ENCODE measurements at places on chromosomes 1 and 21.

DNA sequence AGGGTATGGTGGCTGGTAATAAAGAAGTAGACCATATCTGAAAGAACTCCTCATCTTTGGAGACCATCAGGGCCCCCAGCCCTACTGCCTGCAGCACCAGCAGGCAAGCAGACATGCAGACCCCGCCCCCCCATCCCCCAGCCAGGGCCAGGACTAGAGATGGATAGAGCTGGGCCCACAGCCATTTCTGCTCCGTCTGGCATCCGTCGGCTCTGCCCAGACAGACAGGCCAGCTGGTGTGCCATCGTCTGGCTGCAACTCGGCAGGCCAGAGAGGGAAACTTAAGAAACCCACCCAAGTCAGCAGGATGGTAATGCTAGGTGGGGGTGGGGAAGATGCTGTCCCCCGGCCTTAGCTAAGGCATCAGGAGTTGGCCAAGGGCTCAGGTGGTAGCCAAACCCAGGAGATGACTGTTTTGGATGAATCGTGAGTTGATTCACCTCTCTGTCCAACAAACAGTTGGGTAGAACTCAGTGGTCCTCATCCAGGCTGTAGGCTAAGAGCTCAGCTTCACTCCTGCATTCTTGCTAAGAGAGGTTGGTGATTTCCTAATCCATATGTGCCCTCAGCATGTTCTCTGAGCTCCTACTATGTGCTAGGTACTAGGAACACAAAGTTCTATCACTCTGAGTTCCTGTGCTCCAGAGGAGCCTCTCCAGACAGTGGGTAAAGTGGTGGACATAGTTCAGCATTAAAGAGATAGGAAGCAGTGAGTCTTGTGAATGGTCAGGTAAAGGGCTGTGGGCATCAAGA, 23.2 kb upstream of the TMEM222 start:
- DNase-seq, result no peak

GRCh38 chr21:46021978-46022544, 40.5 kb downstream of the COL6A1 start:
- no peak for DNase-seq

DNA sequence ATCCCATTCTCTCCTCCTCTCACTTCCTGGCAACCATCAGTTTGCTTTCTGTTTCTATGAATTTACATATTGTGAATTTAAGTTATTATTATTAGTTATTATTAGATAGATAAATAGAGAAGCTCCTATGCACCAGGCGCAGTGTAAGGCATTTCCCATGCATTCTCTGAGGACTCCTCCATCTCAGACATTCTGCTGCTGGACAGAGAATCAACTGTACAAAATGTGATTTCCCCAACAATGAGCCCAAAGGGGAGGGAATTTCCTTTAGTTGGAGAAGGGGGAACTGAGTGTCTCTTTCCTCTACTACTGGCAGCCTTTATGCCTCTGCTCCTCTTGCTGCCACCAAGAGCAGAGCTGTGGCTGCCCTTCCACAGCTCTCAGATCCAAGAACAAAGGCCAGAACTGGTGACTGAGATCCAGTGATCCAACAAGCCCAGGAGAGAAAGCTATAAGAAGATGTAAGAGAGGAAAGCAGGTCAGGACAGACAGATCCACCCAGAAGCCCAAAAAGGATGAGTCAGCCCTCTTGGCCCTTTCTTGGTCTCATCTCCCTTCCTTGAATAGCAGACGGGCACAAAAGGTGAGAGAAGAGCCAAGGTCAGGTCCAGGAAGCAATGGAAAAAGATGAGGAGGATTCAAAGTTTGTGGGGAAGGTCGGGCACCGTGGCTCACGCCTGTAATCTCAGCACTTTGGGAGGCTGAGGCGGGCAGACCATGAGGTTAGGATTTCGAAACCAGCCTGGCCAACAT, 3.5 kb upstream of the IVL start:
- DNase-seq, result no peak

DNA sequence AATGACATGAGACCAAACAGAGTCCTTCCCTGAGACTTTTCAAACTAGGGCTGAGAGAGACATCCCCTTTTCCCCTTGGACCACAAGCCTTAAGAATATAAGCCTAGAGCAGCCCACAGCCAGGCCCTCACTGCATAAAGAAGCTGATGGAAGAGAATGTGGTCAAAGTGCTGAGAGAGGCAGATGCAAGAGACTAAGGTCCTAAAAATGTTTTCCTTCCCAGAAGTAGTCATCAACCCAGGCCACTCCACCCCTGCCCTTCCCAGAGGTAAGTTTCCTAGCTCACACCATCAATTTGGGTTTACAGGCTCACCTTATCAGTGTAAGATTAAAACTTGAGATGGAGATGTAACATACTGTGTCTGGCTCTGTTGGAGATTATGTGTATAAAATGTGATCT, 58.2 kb downstream of the BCAR3 start:
- DNase-seq, result no peak

- no peak for DNase-seq
Measured at GRCh38 chr1:198134252-198134651, 22.5 kb upstream of the NEK7 start.

- DNase-seq, result no peak
Measured at GRCh38 chr21:45975020-45975666, 6.4 kb upstream of the COL6A1 start.

DNA sequence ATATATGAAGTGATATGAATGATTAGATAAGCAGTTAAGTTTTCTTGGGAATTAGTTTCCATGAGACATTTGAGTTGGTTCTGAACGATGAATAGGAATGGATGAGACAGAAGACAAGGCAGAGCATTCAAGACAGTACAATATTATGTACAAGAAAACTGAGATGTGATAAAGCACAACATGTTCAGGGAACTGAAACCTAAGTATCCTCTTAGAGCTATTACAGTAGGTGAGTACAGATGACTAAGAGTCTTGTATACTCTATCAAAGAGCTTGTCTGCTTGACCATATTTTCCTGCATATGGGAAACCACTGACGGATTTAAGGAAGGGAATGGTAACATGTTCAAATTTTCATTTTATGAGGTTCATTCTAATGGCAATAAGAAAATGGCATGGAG, 61.6 kb downstream of the NME7 start:
- DNase-seq, result no peak

GRCh38 chr1:203497269-203497777, 3.4 kb downstream of the OPTC start:
- DNase-seq, result no peak

DNA sequence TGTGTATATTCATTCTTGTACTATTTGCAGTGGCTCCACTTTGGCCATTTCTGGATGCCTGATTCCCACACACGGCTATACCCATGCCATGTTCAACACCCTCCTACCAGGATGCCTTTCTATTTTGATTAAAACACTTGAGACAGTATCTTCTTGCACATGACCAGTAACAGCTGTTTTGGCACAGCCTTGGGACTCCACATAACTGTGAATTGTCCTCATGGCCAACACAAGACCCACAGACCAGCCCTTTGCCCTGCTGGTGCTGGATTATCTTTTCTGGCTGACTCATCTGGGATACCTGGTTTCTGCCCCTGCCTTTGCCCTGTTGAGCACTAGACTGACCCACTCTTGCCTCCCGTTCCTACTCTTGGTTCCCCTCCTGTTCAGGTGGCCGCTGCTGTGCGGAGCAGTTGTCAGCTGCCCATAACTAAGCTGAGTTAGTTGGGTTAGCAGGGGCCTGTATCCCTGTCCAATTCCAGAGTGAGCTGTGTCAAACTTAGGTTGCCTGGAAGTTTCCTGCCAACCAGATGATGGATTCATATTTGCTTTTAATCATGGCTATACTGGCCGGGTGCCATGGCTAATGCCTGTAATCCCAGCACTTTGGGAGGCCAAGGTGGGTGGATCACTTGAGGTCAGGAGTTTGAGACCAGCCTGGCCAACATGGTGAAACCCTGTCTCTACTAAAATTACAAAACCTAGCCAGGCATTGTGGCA, 10.8 kb upstream of the EYA3 start:
- DNase-seq, result no peak

GRCh38 chr21:38984982-38985567, 179.3 kb downstream of the ETS2 start:
- DNase-seq, result no peak

- peak; percentile 11 for DNase-seq
Measured at GRCh38 chr1:233328142-233328921, 808 bp downstream of the MAP3K21 start.

DNA sequence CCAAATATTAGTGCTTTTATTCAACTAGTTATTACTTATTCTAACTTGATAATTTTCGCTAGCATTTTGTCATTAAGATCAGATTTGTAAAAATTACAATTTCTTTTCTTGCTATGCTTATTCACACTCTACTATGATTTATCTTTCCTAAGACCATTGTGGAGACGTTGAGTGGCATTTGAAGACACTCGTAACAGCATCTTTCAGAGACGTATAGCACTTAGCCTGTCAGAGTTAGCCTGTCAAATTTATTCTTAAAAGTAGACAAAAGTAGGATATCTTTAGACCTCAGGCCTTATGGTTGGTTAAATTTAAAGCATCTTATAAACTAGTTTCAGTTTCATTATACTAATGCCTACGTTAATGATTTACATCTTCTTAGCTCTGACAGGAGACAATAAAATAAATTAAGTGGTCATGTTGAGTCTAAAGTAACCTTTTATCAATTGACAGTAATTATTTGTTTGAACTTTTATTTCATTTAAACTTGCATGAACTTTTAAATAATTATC, 1410.1 kb downstream of the MRPL39 start:
- DNase-seq, result no peak

- DNase-seq, result no peak
Measured at GRCh38 chr1:12336413-12336812, 106.6 kb downstream of the VPS13D start.

- no peak for DNase-seq
Measured at GRCh38 chr1:156813298-156813697, 3.4 kb downstream of the SH2D2A start.

GRCh38 chr21:44487831-44488230, 32.5 kb downstream of the LRRC3 start:
- peak; percentile 56 for DNase-seq

GRCh38 chr1:205922314-205922713, 20.9 kb downstream of the SLC26A9 start:
- DNase-seq, result no peak

DNA sequence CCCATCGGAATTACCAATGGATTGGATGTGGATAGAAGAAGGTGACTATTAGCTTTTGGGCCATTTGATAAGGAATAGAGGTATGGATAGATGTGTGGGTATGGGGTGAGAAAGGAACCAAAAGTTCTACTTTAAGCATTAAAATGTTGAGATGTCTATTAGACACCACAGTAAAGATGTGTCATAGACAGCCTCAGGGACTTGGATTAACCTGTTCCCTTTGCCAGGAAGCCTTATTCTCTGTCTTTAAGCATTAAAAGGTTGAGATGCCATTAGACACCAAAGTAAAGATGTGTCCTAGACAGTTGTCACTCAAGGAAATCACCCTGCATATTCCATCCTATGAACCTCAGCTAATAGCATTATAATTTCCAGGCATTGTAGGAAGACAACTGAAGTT, 11.0 kb upstream of the DENND1B start:
- DNase-seq, result no peak

GRCh38 chr1:225780630-225781029, 3.0 kb downstream of the SRP9 start:
- DNase-seq, result no peak

- no peak for DNase-seq
Measured at GRCh38 chr1:216553040-216553439, 129.8 kb upstream of the USH2A start.

DNA sequence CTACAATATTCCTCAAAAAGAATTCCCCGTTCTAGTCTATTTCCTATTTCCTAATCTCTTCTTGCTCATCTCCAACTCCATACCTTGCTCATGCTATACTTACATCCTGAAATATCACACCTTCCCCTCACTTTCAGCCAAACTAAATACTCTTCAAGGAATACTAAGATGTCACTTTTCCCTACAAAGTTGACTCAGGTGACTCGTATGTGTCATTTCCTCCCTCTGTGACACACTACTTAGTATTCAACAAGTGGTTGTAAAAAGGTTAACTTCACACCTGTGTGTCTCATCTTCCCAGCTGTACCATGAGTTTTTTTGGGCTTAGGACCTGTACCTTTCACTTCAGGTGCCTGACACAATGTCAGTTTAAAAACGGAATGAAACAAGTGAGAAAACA, 81.9 kb upstream of the LBR start:
- DNase-seq, result no peak

- DNase-seq, result no peak
Measured at GRCh38 chr1:186326009-186326408, 49.0 kb downstream of the TPR start.

- DNase-seq, result no peak
Measured at GRCh38 chr1:163170975-163171676, 31.6 kb downstream of the RGS5 start.

GRCh38 chr1:225573216-225573615, 79.7 kb downstream of the ENAH start:
- DNase-seq, result no peak

DNA sequence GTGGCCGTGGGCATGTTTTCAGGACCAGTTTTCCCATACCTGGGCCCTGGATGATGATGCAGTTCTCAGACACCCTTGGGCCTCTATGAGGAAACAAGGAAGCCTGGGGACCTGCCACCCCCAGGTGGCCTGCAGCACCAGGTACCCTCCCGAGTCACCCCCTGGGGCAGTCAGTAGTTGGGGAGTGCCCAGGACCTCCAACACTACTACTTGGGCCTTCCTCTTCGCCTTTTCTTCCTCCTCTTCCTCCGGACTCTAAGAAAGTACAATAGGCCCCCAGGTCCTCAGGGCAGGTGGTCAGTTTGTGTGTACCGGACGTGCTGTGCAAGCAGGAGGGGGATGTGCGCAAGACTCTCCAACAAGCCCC, 11.9 kb upstream of the SRARP start:
- DNase-seq, result no peak

GRCh38 chr1:19033515-19033839, 77.0 kb upstream of the IFFO2 start:
- DNase-seq, result no peak

DNA sequence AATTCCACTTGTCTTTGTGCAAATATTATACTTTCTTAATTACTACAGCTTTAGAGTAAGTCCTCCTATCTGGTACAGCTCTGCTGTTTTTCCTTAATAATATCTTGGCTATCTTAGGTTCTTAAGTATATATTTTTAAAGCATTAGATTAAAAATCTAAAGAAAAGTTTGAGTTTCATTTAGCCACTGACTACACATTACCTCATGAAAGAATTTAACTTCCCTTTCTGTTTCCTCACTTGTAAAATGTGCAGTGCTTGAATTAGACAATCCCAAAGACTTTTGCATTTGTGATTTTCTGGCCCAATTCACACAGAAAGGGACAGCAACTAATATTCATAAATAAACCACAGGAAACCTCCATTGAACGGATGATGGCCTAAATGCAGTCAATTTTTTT, 126.4 kb upstream of the SAMSN1 start:
- DNase-seq, result no peak

- no peak for DNase-seq
Measured at GRCh38 chr1:35603941-35604340, 30.8 kb downstream of the TFAP2E start.

- DNase-seq, result no peak
Measured at GRCh38 chr1:176178316-176178715, 28.8 kb downstream of the COP1 start.
